ENCODE measurements at places on chromosomes 5 and 9. TPM values are rescaled to one million over a fixed set of nuclear protein-coding genes. Genes with fewer than 3 reads are reported as not detected.

- no peaks in the 10 kb centered on the region for H3K27me3 ChIP-seq
- no peaks in the 10 kb centered on the region for H3K4me1 ChIP-seq
- H3K4me3 ChIP-seq: no peak overlapping the region
- no peak overlapping the region for H3K27ac ChIP-seq
- DNase-seq: no peak
These were observed 187.7 kb upstream of the PTGER4 start for GRCh38 chr5:40492056-40492455.

DNA sequence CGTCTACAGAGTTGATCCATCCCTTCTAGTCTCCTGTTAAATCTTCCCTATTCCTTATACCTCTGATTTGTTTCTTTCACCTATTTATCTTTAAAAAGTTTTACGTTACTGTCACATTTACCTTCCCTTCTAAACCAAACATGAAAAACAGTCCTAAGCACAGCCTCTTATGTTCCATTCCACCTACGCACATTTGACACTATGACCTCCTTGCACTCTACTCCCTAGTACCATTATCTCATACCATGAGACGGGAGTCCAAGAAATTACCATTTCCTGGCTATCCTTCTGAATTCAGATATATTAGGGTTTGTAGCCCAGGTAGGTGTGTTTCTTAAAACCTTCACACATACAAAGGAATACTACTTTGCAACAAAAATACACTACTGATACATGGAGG, 25.1 kb downstream of the FNIP1 start:
- H3K4me3 ChIP-seq: no peak overlapping the region
- no peak for DNase-seq
- H3K4me1 ChIP-seq: peaks cover 16% of the 10 kb centered on the region
- H3K27me3 ChIP-seq: no peaks in the 10 kb centered on the region

SLC36A2 gene
- not detected for total RNA-seq

- H3K27me3 ChIP-seq: no peaks in the 10 kb centered on the region
- H3K4me3 ChIP-seq: no peak overlapping the region
- H3K27ac ChIP-seq: no peak overlapping the region
- peak; percentile 22 for DNase-seq
These were observed 719 bp downstream of the ARL14EPL start for GRCh38 chr5:116032991-116033390.

GRCh38 chr5:79529110-79529509, 15.2 kb upstream of the HOMER1 start:
- DNase-seq: peak; percentile 52
- H3K27me3 ChIP-seq: no peaks in the 10 kb centered on the region
- H3K27ac ChIP-seq: no peak overlapping the region
- no peaks in the 10 kb centered on the region for H3K4me1 ChIP-seq
- H3K36me3 ChIP-seq: no peaks in the 10 kb centered on the region
- no peak overlapping the region for H3K4me3 ChIP-seq

THBS4 gene
- total RNA-seq: 23.6 TPM

GRCh38 chr5:134582941-134583340, 49.7 kb downstream of the SAR1B start:
- no peak overlapping the region for H3K4me3 ChIP-seq
- peaks cover 4% of the 10 kb centered on the region for H3K36me3 ChIP-seq
- H3K27me3 ChIP-seq: no peaks in the 10 kb centered on the region

- no peak overlapping the region for H3K27ac ChIP-seq
- no peaks in the 10 kb centered on the region for H3K27me3 ChIP-seq
- H3K4me3 ChIP-seq: no peak overlapping the region
- no peak for DNase-seq
- H3K4me1 ChIP-seq: no peaks in the 10 kb centered on the region
- H3K36me3 ChIP-seq: no peaks in the 10 kb centered on the region
These were observed 4.6 kb downstream of the STKLD1 start for GRCh38 chr9:133380734-133381133.

DNA sequence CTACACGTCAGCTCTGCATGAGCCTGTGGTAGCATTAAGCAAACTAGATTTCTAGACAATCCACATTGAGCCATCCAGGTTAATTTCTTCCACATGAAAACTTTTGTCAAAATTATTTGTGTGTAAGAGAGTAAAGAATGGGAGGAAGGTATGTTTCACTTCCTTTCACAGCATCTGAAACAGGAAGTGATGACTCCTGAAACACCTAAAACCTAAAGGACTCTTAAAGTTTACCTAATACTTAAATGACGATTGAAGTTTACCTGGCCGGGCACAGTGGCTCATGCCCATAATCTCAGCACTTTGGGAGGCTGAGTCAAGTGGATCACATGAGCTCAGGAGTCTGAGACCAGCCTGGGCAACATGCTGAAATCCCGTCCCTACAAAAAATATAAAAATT, 223.8 kb downstream of the CEMIP2 start:
- H3K27me3 ChIP-seq: no peaks in the 10 kb centered on the region
- no peak overlapping the region for H3K27ac ChIP-seq
- no peak for DNase-seq
- no peak overlapping the region for H3K4me3 ChIP-seq

- H3K4me3 ChIP-seq: no peak overlapping the region
- no peak overlapping the region for H3K27ac ChIP-seq
- DNase-seq: no peak
- H3K4me1 ChIP-seq: no peaks in the 10 kb centered on the region
- no peaks in the 10 kb centered on the region for H3K36me3 ChIP-seq
These were observed 37.0 kb downstream of the CXXC5 start for GRCh38 chr5:139684881-139685749.

GRCh38 chr5:39518516-39518915, 93.7 kb upstream of the DAB2 start:
- H3K36me3 ChIP-seq: no peaks in the 10 kb centered on the region
- DNase-seq: no peak
- no peak overlapping the region for H3K27ac ChIP-seq

GRCh38 chr5:16666130-16666882, 49.5 kb upstream of the RETREG1 start:
- no peak for DNase-seq
- no peaks in the 10 kb centered on the region for H3K27me3 ChIP-seq
- H3K4me1 ChIP-seq: no peaks in the 10 kb centered on the region
- H3K36me3 ChIP-seq: no peaks in the 10 kb centered on the region

DNA sequence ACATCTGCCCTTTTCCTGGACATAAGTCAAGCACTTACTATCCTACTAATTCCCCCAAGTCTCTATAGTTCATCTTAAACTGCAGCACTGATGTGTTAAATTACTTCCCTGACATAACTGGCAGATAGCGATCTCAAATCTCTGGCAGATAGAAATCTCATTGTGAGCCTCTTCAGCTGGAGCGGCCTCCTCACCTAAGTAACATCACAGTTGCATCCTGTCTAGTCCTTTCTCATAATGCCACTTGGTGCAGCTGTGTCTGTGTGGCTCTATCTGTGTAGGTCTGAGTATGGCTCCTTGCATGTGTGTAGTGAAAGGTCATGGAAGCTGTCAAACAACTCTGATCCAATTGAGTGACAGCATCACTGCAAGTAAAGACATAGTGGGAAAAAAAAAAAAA, 53.6 kb upstream of the FST start:
- DNase-seq: no peak
- peaks cover 6% of the 10 kb centered on the region for H3K4me1 ChIP-seq
- no peak overlapping the region for H3K27ac ChIP-seq
- H3K36me3 ChIP-seq: no peaks in the 10 kb centered on the region
- no peaks in the 10 kb centered on the region for H3K27me3 ChIP-seq
- no peak overlapping the region for H3K4me3 ChIP-seq

GRCh38 chr5:181280251-181280762, 19.4 kb upstream of the TRIM52 start:
- no peaks in the 10 kb centered on the region for H3K36me3 ChIP-seq
- H3K27ac ChIP-seq: no peak overlapping the region
- H3K4me3 ChIP-seq: no peak overlapping the region
- no peak for DNase-seq
- no peaks in the 10 kb centered on the region for H3K4me1 ChIP-seq

GRCh38 chr9:84456527-84456926, 116.0 kb upstream of the SLC28A3 start:
- H3K4me3 ChIP-seq: no peak overlapping the region
- H3K27ac ChIP-seq: no peak overlapping the region
- H3K4me1 ChIP-seq: no peaks in the 10 kb centered on the region
- no peaks in the 10 kb centered on the region for H3K36me3 ChIP-seq
- H3K27me3 ChIP-seq: no peaks in the 10 kb centered on the region

DNA sequence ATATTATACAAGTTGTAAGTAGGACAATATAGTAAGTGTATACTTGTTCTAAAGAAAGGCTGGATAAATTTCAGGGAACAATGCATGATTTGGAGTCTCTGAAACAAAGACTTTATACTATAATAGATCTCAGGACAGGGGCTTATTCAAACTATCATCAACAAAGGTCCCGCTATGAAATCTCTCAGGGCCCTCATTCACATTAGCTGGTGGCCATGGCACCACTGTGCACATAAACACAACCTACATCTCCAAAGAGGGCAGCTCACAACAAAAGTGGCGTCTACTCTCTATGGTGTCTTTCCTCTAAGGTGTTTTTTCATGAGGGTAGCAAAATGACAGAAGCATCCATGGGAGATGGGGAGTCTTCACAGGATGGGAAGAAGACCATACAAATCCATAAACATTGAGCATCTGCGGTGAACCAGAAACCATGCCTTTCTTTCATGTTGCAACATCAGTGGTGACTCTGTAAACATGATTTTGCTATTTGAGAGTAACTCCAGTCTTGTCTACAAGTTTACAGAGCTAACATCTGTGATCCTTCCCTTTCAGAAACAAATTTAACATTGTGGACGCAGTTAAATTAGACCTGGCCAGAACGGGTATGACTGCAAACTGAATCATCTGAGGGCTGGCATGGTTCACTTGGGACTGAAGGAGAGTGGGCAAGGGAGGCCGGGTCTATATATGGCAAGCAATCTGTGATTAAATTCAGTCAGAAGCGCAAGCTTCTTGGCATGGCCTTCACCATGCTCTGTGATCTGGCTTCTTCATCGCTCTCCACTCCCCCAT, 5.5 kb downstream of the TTLL11 start:
- no peaks in the 10 kb centered on the region for H3K27me3 ChIP-seq
- peak; percentile 71 for DNase-seq
- no peaks in the 10 kb centered on the region for H3K36me3 ChIP-seq
- H3K27ac ChIP-seq: peak overlapping the region; percentile 90
- peaks cover 26% of the 10 kb centered on the region for H3K4me1 ChIP-seq

MARCHF11 gene
- total RNA-seq: not detected

NAIF1 gene
- 5.4 TPM for total RNA-seq

TAL2 gene
- total RNA-seq: not detected

DNA sequence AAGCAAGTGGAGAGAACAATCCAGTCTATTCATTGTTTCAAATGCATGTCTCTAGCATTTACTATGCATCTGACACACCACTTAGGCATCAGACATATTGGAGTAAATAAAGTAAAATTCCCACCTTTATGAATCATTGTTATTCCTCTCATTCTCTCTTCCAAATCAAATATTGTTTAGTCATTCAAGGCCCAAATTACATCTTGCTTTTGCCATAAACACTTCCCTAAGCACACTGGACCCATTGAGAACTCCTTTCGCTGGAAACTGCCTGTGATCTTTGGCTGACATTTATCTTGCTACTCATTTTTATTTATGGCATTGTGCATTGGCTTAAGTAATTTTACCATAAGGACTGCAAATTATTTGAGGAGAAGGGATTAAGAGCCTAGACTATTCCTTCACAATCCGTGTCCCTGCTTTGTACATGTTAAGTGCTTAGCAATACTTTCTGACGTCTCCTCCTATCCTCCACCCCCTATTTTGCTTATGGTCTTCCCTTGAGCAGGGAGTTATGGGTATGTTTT, 7.4 kb downstream of the C5orf46 start:
- peak overlapping the region; percentile 34 for H3K27ac ChIP-seq
- H3K4me1 ChIP-seq: peaks cover 4% of the 10 kb centered on the region
- no peak overlapping the region for H3K4me3 ChIP-seq
- no peak for DNase-seq
- no peaks in the 10 kb centered on the region for H3K27me3 ChIP-seq

DNA sequence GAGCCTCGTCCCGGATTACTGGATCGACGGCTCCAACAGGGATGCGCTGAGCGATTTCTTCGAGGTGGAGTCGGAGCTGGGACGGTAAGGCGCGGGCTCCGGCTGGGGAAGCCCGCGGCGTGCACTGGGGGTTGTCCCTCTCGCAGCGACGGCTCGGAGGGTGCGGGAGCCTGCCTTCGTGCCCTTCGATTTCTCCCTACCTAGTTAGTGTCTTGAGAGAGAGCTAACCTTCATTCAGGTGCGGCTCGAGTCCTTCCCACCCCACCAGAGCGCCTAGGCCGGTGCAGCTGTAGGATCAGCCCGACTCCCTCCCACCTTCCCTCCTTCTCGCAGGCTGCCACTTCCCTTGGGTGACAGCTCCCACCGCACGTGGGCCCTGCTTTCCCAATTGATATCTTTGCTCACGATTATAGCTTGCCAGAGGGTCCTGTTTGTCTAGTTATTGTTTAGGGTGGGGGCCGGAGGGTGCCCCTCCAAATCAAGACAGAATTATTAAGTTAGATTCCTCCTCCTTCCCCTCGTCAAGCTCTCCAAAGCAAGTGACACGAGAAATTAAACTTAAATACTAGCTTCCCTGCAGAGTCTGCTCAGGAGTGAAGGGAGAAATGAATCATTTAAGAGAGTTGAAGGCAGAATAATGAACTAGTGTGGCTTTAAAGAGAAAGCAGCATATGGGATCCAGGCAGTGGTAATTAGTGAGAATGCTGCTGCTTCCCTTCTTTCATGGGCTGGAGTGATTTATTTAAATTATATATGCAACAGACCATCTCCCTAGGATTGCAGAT, 569 bp downstream of the CAMK4 start:
- no peak for DNase-seq
- no peaks in the 10 kb centered on the region for H3K36me3 ChIP-seq
- no peak overlapping the region for H3K27ac ChIP-seq

DNA sequence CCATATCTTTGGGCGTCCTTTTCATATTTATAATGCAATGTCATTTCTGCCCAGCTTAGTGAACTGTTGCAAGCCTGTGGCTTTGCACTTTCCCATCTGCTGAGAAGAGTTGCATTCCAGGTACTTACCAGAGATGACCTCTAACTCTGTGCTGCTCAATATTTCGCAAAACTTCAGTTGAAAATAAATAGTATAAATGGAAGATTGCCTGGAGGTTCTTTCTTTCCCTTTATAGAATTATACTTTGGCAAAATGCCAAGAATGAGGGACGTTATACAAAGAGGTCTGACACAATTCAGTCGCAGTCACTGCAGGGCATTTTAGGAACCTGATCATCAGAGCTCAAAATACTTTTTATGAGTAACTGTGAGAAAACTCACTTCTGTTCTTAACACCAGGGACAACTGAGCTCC, 18.9 kb upstream of the VLDLR start:
- no peak for DNase-seq
- H3K36me3 ChIP-seq: no peaks in the 10 kb centered on the region
- no peaks in the 10 kb centered on the region for H3K27me3 ChIP-seq
- H3K27ac ChIP-seq: no peak overlapping the region
- no peaks in the 10 kb centered on the region for H3K4me1 ChIP-seq

Data from aorta (tissue), 5 donors.